ENCODE measurements at places on chromosomes 1 and 21. TPM values are rescaled to one million over a fixed set of nuclear protein-coding genes. Genes with fewer than 3 reads are reported as not detected.

GRCh38 chr1:57591842-57592241 is 168.0 kb upstream of the DAB1 start:
- H3K36me3 ChIP-seq: no peaks in the 10 kb centered on the region
- H3K4me3 ChIP-seq: no peak overlapping the region
- H3K27me3 ChIP-seq: no peaks in the 10 kb centered on the region
- no peaks in the 10 kb centered on the region for H3K4me1 ChIP-seq
- no peak for DNase-seq

The CD84 gene
- 17.0 TPM for total RNA-seq

- no peak within 1 kb of the TSS for H3K27ac ChIP-seq
- peak within 1 kb of the TSS; percentile 53 for H3K4me3 ChIP-seq
- no peaks in the 10 kb centered on the region for H3K4me1 ChIP-seq
- no peak for DNase-seq
- no peaks in the 10 kb centered on the region for H3K36me3 ChIP-seq
These were observed at the start of gene CNIH3 for GRCh38 chr1:224615861-224616755. Gene CNIH3 (plus strand): TSS chr1:224616317. CDS start chr1:224617175, 858 bp downstream.

DNA sequence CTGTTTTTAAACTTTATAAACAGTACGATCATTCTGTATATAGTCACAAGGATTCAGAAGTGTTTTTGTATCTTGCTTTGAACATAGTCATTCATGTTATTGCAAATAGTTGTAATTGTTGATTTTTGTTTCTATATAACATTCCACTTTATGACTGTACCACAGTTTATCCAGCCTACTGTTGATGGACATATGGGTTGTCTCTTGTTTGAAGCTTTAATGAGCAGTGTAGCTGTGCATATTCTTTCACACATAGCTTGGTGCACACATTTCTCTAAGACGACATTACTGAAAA is 6.1 kb downstream of the CD101 start:
- no peak overlapping the region for H3K4me3 ChIP-seq
- no peaks in the 10 kb centered on the region for H3K36me3 ChIP-seq
- H3K4me1 ChIP-seq: no peaks in the 10 kb centered on the region
- no peaks in the 10 kb centered on the region for H3K27me3 ChIP-seq
- DNase-seq: no peak
- no peak overlapping the region for H3K27ac ChIP-seq

The C1orf105 gene
- not detected for total RNA-seq

DNA sequence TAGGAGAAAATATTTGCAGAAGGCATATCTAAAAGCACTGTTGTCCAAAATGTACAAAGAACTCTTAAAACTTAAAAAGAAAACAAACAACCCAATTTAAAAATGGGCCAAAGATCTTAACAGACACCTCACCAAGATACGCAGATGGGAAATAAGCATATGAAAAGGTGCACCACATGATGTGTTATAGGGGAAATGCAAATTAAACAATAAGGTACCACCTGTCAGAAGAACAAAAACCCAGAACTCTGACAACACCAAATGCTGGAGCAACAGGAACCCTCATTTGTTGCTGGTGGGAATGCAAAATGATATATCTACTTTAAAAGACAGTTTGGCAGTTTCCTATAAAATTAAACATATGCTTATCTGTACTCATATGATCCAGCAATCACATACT is 18.1 kb downstream of the SLC2A5 start:
- H3K4me3 ChIP-seq: no peak overlapping the region
- no peaks in the 10 kb centered on the region for H3K36me3 ChIP-seq
- H3K27me3 ChIP-seq: no peaks in the 10 kb centered on the region
- H3K27ac ChIP-seq: no peak overlapping the region
- DNase-seq: no peak

DNA sequence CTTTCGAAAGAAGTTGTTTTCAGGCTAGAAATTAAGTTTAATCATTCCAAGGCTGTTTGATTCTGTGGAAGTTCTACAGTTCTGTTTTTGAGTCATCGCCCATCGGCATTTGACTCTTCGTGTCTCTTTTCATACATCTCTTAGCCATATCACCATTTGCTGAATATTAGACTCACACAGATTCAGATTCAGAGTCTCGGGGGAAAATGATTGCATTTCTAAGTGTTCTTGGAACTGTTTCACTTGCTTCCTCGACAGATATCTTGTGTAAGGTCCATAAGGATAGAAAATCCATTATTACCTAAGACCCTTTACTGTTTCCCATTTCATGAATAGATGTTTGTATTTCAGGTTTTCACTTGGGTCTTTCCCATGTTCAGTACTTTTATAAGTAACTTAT is 237.0 kb upstream of the SGIP1 start:
- no peak for DNase-seq
- H3K4me3 ChIP-seq: no peak overlapping the region
- H3K27me3 ChIP-seq: no peaks in the 10 kb centered on the region
- H3K27ac ChIP-seq: peak overlapping the region; percentile 64

DNA sequence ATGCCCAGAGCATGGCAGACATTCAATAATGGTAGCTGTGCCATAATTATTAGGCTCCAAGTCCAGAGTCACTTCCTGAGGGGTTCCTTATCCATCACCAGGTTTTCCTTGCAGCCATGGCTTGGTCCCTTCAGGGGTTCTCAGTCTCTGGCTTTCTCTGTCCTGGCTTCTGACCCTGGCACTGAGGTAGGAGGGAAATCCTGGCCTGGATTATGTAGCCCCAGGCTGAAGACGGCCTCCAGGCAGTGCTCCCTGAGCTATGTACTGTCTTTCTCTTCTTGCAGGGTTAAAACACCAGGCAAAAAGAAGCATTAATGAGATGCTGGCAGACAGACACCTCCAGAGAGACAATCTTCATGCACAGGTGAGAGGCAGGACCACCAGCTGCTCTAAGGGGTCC is 9.5 kb upstream of the PADI3 start:
- H3K4me1 ChIP-seq: no peaks in the 10 kb centered on the region
- H3K36me3 ChIP-seq: no peaks in the 10 kb centered on the region
- no peak overlapping the region for H3K27ac ChIP-seq
- no peak overlapping the region for H3K4me3 ChIP-seq

GRCh38 chr1:30895382-30895943 is 13.1 kb downstream of the SDC3 start:
- H3K27ac ChIP-seq: no peak overlapping the region
- no peaks in the 10 kb centered on the region for H3K4me1 ChIP-seq
- H3K36me3 ChIP-seq: no peaks in the 10 kb centered on the region
- DNase-seq: no peak

The CLDN8 gene
- 39.7 TPM for total RNA-seq

DNA sequence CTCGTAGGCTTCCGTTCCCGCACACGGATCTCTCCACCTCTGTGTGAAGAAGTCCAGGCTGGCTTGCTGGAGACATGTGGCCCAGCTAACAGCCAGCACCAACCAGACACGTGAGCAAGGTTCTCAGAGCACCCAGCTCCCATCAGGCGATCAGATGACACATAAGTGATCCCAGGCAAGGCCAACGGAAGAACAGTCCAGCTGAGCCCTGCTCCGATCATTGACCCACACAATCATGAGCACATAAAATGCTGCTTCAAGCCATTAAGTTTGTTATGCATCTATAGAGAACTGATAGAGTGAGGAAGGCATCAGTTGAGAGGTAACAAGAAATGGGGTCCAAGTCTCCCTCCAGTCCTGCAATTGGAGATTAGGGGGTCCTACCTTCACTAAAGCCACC is 15.4 kb downstream of the C1orf198 start:
- no peak overlapping the region for H3K4me3 ChIP-seq
- DNase-seq: no peak
- H3K36me3 ChIP-seq: no peaks in the 10 kb centered on the region
- peaks cover 5% of the 10 kb centered on the region for H3K4me1 ChIP-seq
- H3K27me3 ChIP-seq: no peaks in the 10 kb centered on the region

GRCh38 chr1:201596101-201596868 is 57.4 kb downstream of the NAV1 start:
- no peak overlapping the region for H3K4me3 ChIP-seq
- peaks cover 10% of the 10 kb centered on the region for H3K4me1 ChIP-seq
- H3K27me3 ChIP-seq: no peaks in the 10 kb centered on the region
- no peak overlapping the region for H3K27ac ChIP-seq

DNA sequence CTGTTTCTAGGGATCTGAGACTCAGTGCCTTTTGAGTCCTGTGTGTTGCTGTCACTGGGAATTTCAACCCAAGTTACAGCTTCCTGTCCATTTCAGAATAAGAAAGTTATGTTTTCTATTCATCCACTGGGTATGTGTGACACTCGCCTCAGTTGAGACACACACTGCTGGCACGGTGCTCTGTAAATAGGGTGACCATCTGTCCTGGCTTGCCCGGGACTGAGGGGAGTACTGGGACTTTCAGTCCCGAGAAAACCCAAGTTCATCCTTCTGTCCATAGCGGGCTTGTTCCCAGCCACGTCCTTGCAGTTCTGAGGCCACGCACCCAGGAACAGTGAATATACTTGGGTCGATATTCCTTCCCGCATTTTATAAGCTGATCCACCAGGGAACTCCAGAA is 56.3 kb upstream of the DISP3 start:
- H3K4me1 ChIP-seq: no peaks in the 10 kb centered on the region
- no peaks in the 10 kb centered on the region for H3K36me3 ChIP-seq
- no peak for DNase-seq
- H3K4me3 ChIP-seq: no peak overlapping the region
- H3K27me3 ChIP-seq: peaks cover 15% of the 10 kb centered on the region

The CDK18 gene
- 1.4 TPM for total RNA-seq

The CELA2A gene
- not detected for total RNA-seq

DNA sequence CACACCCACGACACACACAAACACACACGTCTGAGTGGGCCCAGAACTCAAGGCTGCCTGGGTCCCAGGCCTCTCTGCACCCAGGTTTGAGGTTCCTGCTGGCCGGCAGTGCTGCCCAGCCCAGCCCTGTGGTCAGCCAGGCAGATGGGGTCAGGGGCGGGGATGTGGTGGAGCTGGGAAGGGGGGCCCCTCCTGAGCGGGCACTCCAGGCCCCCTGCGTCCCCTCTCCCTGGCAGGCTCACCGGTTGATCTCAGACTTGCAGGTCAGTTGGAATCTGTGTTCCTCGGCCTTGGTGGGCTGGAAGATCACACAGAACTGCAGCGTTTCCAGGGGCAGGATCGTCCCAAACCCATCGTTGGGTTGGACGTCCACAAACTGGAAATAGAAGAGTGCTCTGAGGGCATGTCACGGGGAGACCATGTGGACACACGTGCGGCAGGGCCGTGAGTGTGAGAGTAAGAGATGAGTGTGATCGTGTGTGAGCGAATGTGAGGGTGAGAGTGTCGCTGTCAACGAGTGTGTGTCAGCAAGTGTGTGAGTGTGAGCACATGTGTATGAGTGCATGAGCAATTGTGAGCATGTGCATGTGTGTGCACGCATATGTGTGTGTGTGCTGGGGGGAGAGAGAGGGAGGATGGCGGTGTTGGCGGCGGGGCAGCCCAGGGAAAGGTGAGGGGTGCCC is 19.7 kb upstream of the TMEM52 start:
- H3K36me3 ChIP-seq: no peaks in the 10 kb centered on the region
- H3K27ac ChIP-seq: no peak overlapping the region
- no peaks in the 10 kb centered on the region for H3K4me1 ChIP-seq
- H3K4me3 ChIP-seq: no peak overlapping the region
- no peak for DNase-seq

GRCh38 chr21:39726133-39726532 is 18.9 kb upstream of the IGSF5 start:
- no peaks in the 10 kb centered on the region for H3K4me1 ChIP-seq
- DNase-seq: no peak
- no peaks in the 10 kb centered on the region for H3K36me3 ChIP-seq
- no peak overlapping the region for H3K4me3 ChIP-seq
- no peaks in the 10 kb centered on the region for H3K27me3 ChIP-seq

DNA sequence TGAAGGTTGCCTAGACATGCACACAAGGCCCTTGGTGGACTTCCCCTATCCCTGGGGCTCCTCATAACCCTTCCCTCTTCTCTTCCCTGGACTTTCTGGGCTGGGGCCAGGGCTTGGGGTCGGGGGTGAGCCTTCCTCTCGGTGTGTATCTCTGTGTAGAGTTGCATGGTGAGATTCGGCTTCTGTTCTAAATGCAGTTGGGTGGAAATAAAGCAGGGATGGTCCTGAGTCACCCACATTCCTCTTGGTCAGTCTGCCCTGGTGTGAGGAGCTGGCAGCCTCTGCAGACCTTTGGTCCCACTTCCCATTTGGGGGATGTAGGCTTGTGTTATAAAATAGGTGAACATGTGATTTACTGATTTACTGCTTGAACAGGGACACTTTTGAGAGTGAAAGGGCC is 38.0 kb downstream of the ADARB1 start:
- no peaks in the 10 kb centered on the region for H3K36me3 ChIP-seq
- no peaks in the 10 kb centered on the region for H3K4me1 ChIP-seq
- H3K27ac ChIP-seq: no peak overlapping the region
- H3K27me3 ChIP-seq: no peaks in the 10 kb centered on the region
- DNase-seq: no peak
- no peak overlapping the region for H3K4me3 ChIP-seq

- H3K27ac ChIP-seq: no peak overlapping the region
- no peaks in the 10 kb centered on the region for H3K27me3 ChIP-seq
- no peak for DNase-seq
- no peak overlapping the region for H3K4me3 ChIP-seq
- no peaks in the 10 kb centered on the region for H3K4me1 ChIP-seq
These were observed 477.1 kb upstream of the VAMP3 start for GRCh38 chr1:7293702-7294629.

DNA sequence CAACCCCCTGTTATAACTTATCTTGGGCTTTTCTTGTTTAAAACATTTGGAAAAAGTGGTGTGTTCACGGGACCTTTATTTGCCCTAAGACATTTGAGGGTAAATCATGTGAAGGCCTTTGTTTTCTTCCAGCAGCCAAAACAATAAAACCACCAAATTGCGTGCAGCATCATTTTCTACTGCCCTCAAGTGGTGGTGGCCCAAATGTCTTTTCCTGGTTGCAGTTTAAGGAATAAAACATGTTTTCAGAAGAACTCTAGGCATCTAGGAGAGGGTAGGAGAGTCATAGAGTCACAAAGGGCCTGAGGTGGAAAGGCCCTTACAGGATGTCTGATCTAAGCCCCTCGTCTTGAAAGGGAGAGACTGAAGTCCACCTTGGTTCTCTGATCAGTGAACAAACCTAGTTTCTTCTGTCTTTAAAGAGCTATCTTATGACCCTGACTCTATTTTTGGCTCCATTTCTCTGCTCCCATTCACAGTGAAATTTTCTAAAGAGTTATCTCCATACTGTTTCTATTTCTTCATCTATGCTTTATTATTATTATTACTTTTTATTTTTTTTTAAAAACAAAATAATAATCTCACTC is 16.0 kb upstream of the EPS15 start:
- H3K4me1 ChIP-seq: no peaks in the 10 kb centered on the region
- no peak overlapping the region for H3K4me3 ChIP-seq
- peak; percentile 48 for DNase-seq
- peak overlapping the region; percentile 63 for H3K27ac ChIP-seq

The CD164L2 gene
- total RNA-seq: 0.66 TPM

DNA sequence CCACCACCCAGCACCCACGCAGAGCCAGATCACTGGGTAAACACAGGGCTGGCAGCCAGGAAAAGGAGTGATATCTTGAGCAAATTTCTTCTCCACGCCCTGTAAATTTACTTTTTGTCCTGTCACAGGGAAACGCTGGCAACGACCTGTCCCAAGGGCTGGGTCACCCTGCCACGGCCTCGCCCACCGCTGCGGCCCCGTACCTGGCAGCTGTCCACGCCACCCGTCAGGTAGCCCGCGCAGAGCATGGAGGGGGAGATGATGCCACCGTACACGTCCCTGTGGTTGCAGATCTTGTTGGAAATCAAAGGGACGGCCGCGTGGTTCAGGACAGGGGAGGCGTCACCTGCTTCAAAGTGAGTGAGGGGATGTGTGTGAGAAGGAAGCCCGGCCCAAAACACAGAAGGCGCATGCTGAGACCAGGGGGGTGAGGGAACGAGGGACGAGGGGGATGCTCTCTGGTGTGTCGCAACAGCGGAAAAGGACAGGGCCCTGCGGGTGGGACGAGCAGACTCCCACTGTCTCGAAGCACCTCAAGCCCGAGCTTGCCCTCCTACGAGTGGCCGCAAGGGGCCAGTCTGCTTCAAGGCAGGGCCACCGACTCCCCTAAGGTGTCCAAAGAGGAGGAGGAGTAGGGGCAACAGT is 10.1 kb upstream of the TFF1 start:
- H3K4me1 ChIP-seq: no peaks in the 10 kb centered on the region
- no peaks in the 10 kb centered on the region for H3K36me3 ChIP-seq
- no peak for DNase-seq
- H3K4me3 ChIP-seq: no peak overlapping the region
